ENCODE measurements at places on chromosomes 3 and 15. TPM values are rescaled to one million over a fixed set of nuclear protein-coding genes. Genes with fewer than 3 reads are reported as not detected.

The NUP210 gene
- total RNA-seq = 9.0 TPM

The SCG5 gene
- 0.57 TPM for total RNA-seq

The BAHD1 gene
- 27.1 TPM for total RNA-seq

The NEO1 gene
- total RNA-seq = 27.8 TPM

The CCR1 gene
- 5.9 TPM for total RNA-seq

The IL5RA gene
- total RNA-seq = 0.18 TPM

The TRH gene
- not detected for total RNA-seq

The NR2E3 gene
- not detected for total RNA-seq

The SH3GL3 gene
- not detected for total RNA-seq

The ADAMTS7 gene
- total RNA-seq = 13.5 TPM
